ENCODE measurements at places on chromosomes 11 and 22.

GRCh38 chr22:48779661-48780596 lies 1047.7 kb downstream of the BRD1 start:
- no peak for DNase-seq

DNA sequence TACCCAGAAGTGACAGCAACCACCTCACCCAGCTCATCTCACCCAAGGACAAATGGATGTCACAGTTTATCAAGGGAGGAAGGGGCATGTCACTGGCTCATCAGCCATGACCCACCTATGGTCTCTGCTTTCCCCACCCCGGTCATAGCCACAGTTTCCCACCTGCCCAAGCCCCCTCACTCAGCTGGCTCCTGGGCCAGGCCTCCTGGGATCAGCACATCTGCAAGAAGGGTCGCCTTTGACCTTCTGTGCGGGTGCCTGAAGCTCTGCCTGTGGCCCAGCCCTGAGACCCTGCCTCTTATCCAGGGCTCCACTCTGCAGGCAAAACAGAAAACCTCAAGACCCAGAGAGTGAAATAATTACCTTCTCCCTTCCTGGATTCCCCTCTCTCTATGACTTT lies 236.4 kb downstream of the BUD13 start:
- no peak for DNase-seq

- DNase-seq, result peak; percentile 55
Measured at GRCh38 chr11:16169541-16169940, 186.8 kb downstream of the SOX6 start.

- no peak for DNase-seq
Measured at GRCh38 chr11:17579451-17579850, 32.4 kb downstream of the OTOG start.

- DNase-seq, result no peak
Measured at GRCh38 chr22:21972293-21972779, 10.3 kb downstream of the TOP3B start.

- no peak for DNase-seq
Measured at GRCh38 chr22:45927059-45927458, 49.9 kb downstream of the WNT7B start.

GRCh38 chr11:114321621-114322257 lies 25.5 kb downstream of the NNMT start:
- DNase-seq, result peak; percentile 64

GRCh38 chr11:44468345-44468988 lies 97.0 kb upstream of the CD82 start:
- DNase-seq, result no peak

- DNase-seq, result no peak
Measured at GRCh38 chr22:33221568-33221967, 163.4 kb upstream of the SYN3 start.

DNA sequence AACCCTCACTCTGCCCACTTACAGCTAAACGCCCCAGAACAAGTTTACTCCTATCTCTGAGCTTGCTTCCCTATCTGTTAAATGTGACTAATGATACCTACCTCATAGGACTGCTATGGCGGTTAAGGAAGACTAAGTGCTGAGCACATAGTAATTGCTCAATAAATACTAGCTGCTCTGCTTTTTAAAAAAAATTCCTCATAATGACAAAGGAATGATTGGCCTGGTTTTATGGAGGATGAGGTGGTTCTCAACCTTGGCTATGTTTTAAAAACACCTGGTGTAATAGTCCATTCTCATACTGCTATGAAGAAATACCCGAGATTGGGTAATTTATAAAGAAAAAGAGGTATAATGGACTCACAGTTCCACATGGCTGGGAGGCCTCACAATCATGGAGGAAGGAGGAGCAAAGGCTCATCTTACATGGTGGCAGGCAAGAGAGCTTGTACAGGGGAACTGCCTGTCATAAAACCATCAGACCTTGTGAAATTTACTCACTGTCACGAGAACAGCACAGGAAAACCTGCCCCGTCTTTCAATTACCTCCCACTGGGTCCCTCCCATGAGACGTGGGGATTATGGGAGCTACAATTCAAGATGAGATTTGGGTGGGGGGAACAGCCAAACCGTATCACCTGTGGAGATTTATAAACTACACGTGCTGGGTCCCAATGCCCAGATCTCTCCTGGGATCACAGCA lies 127.2 kb upstream of the SYT13 start:
- DNase-seq, result no peak

DNA sequence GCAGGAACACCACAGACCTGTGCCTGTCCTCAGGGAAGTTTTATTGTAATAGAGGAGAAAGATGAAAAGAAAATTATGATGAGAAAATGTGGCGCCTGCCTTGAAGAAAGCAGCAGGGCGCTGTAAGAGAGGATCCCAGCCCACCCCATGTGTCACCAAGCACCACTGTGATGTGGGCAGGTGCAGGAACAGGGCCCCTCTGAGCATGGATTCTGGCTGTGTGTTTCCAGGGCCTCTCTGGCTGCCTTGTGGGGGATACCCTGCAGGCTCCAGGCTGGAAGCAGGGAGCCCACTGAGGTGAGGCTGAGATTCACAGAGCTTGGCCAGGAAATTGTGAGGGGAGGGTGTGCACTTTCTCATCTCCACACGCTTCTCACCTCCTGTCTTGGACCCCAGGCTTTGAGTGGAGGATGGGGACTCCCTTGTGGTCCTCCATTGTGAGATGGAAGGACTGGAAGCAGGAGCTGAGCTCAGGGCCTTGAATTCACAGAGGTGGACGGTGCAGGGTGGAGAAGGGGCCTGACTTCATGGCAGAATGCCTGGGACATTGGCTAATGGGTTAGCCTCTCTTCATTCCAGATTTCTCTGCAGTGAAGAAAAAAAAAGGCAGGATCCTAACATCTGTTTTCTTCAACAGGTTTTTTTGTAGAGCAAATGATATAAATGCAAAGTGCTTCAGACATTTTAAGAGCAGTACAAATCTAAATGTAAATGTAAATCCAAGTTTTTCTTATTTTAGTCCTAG lies 246.6 kb upstream of the B3GAT1 start:
- DNase-seq, result no peak

DNA sequence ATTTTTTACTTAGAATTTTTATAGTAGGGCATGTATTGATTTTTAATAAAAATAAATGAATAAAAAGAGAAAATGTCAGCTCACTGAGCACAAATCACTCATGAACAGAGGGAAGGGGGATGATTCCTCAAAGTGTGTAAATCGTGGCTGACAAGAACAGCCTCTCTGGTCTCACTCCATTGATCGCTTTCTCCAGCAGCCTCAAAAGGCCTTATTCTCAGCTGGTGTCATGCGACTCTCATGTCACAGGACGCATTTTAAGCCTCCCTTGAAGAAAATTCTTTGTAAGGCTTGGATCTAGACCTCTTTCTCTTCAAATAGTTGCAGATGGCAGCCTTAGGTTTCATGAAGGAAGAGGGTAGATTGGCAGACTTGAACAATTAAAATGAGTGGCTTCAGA lies 33.9 kb upstream of the SLC5A12 start:
- DNase-seq, result no peak

- no peak for DNase-seq
Measured at GRCh38 chr22:39176143-39176713, 23.7 kb upstream of the CBX7 start.

GRCh38 chr11:110217223-110217877 lies 79.1 kb downstream of the RDX start:
- DNase-seq, result no peak

- DNase-seq, result peak; percentile 40
Measured at GRCh38 chr11:101446238-101446637, 137.6 kb downstream of the TRPC6 start.

DNA sequence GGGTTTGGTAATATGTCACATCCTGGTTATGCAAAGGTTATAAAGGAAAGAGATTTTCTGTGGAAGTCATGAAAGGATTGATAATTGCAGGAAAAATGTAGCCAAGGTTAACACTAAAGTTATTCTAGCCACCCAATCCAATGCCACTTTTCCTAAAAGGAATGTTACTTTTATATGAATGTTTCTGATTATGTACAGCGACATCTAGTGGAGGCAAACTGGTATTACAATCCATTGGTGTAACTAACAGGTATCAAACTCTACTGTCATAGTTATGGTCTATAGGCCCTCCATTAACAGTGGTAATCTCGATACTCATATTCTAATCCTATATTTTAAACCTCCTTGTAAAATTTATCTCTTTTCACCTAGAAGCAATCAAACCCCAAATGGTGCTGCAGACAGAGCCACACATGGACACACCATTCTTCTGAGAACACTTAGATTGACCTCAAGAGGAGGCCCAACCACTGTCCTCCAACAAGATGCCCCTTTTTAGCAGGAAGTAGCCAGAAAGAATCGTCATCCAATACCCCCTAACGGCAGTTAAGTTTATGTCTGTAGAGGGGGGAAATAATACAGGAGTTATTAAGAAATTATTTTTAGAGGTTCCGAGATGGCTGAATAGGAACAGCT lies 74.9 kb upstream of the RAG2 start:
- peak; percentile 13 for DNase-seq

GRCh38 chr22:29079218-29079901 lies 6.5 kb downstream of the KREMEN1 start:
- no peak for DNase-seq

- DNase-seq, result no peak
Measured at GRCh38 chr11:6925636-6926207, 504 bp upstream of the ZNF215 start.

GRCh38 chr11:68819362-68819761 lies 22.4 kb downstream of the CPT1A start:
- DNase-seq, result no peak

- DNase-seq, result no peak
Measured at GRCh38 chr22:44665115-44665514, 36.9 kb upstream of the PRR5 start.

DNA sequence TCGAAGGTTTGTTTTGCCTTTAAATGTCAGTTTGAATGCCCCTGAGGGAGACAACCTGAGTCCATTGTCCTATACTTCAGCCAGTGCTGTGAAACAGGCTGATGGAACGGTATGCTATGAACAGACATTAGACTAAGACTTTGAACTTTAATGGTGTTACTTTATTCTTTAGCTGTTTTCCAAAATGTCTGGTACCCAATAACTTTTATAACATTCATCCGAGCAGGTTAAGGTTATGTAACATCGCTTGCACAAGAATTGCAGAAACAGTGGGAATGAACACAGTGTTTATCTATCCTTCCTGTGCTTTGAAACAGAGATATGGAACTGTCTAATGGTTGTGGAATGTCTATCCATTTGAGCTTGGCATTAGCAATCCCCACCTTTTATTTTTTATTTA lies 12.5 kb upstream of the PTS start:
- no peak for DNase-seq

- no peak for DNase-seq
Measured at GRCh38 chr11:58893899-58894298, 45.4 kb upstream of the GLYATL1 start.

DNA sequence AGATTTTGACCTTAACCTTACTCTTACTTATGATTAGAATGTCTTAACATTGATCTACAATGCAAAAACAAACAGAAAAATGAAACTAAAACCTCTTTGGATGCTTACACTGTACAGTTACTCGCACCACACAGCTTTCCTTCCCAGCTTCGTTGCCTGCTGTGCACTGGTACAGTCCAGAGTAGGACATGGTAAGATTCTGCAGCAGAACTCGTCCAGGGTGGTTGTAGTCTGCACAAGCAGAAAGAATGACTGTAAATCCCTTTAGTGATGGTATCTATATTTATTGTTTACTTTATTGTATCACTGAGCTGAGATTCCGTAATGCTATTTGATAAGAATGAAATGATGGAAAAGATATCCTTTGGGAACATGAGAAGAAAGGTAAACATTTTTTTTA lies 21.0 kb upstream of the HSPA8 start:
- no peak for DNase-seq

DNA sequence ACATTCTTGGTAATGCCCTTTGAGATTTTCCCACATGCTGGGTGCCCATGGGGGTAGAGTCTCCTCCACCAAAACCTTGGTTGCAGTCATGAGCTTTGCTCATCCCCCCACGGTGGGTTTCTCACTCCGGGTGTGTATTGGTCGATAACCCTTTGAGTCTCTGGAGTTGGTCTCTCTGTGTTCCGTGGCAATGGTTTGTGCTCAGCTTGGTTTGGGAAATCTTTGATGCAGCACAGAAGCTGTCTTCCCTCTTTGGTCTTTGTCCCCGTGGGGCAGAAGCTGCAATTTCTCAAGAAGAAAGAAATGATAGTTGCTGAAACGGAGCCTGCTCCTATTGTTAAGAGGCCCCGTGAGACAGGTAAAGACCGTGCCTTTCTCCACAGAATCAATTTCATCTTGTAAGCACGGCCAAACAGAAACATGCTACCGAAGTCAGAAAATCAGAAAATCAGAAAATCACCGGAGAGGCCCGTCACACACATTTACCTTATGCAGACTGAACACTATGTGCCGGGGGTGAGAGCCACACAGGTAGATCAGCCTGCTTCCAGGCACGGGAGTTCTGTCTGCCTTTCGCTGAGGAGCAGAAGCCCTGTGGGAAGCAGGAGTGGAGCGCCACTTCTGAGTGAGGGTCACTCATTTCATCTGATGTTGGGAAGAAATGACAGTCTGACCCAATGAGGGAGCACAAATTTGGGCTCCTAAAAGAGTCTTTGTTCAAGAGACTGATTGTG lies 186.1 kb downstream of the TBC1D22A start:
- DNase-seq, result no peak

DNA sequence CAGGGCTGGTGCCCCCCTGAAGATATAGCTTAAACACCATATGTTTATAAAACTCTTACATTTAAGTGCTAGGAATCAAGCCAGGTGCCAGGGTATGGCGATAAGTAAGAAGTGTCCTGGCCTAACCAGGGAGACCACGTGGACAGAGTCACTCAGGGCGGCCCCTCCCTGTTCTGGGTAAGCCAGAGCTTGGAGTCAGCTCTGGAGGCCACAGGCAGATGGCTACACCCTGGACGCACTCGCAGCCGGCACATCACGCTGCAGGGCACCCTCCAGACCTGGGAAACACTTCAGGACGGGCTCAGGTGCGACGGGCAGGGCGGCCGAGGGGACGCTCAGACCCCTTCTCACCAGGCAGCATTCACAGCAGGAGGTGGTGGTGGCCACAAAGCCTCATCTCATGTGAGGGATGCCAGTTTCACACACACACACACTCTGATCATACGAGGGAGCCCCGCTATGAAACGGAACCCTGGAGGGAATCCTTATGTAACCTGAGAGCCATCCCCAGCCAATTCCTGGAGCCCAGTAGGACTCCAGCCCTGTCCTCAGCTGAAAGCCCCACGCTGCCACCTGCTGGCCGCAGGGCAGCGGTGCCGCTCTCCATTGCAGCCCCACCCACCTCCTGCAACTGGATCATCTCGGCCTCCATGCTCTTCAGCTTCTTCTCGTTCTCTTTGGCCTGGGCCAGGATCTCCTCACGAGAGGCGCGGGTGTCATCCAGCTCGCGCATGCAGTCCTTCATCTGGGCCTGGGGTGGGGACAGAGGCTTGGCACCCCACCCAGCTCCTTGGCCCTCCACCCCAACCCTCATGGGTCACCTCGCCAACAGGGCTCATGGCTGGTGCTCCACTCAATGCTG lies 33.4 kb downstream of the APOL1 start:
- peak; percentile 36 for DNase-seq

DNA sequence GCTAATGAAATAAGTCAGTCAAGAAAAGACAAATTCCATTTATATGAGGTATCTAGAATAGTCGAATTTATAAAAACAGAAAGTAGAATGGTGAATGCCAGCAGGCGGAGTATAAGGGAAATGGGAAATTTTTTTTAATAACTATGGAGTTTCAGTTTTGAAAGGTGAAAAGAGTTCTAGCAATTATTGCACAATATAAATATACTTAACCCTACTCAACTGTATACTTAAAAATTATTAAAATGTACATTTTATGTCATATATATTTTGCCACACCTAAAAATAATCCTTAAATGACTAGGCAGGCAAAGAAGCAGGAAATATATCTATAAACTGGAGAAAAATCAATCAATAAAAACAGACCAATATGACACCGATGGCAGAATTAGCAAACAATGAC lies 196.5 kb upstream of the UBASH3B start:
- no peak for DNase-seq

- DNase-seq, result no peak
Measured at GRCh38 chr11:111582163-111582562, 20.1 kb upstream of the SIK2 start.
